Activated CD8-positive, alpha-beta memory T cell treated with anti-CD3 and anti-CD28 coated beads for 4 hours (primary cell): ENCODE measurements at places on chromosomes 7 and 10.

DNA sequence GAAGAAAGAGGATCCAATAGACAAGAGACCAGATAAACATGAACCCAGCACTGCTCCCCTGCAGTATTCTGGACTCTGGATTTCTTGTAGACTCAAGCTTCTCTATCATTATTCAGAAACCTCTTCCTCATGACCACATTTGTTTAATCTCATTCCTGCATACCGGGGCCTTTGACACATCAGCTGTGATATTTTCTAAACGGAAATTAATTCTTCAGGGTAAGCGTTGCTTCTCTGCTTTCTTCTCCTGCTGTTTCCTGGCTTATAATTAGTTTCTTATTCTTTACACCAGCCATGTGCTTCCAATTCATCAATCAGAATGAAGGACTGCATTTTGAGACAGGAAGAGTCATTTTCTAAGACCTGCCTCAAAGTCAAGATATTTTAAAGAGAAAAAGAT, 54.2 kb upstream of the TARP start:
- no peak for DNase-seq

DNA sequence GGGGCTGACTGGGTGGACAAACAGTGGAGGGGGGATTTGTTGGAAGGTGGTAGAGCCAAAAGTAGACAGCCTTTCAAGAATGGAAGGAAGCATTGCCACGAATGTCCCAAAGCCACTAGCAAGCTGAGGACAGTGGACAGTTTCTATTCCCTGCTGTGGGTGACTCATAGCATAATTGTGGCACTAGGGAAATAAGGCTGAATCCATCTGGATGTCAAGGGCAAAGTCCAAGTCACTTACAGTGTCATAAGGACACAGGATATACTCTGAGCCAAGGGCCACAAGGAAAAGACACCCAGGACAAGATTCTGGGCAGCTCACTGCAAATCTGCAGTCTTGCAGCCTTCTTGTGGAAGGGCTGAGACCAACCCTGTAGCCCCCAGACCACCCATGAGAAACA, 79.7 kb downstream of the FRMPD2 start:
- no peak for DNase-seq

GRCh38 chr7:80871228-80871627, 47.6 kb downstream of the SEMA3C start:
- DNase-seq, result no peak

- DNase-seq, result no peak
These were observed 31.3 kb upstream of the RNF32 start for GRCh38 chr7:156609010-156609877.

DNA sequence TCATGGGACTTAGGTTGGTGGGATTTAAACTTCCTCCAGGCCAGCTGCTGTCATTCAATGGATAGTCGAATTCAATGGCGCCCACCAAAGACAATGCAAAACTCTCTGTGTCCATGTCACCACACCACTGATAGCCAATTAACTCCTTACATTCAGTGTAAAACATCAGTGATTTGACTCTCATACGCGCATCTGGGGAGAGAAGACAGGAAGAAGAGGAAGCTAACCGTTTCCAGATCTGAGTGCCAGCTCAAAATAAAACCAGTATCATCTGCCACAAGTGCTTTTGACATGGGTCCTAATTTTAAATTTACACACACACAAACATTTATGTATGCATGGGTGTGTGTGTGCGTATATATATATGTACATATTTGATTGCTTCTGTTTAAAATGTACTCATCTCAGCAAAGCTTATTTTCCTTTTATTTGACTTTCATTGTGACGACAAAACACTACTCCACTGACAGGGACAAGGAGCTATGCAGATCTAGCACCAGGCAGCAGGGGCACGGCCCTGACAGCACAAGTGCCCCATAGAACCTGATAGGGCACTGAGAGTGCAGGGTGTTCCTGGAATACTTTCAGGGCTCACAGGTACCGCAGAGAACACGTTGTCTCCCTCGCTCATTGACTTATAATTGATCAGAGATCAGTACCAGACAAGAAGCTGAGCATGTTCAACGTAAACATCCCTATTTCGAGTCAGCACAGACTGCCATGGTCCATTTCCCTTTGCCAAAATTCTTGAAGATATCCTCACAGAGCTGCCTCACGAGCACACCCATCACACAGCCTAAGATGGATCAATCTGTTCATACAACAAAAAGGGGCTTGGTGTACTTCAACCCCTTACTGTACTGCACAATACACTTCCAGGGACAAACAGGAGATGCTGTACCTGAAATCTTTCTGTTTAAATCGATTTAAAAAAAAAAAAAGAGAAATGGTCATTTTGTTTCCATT, 176.1 kb downstream of the COBL start:
- DNase-seq, result no peak

DNA sequence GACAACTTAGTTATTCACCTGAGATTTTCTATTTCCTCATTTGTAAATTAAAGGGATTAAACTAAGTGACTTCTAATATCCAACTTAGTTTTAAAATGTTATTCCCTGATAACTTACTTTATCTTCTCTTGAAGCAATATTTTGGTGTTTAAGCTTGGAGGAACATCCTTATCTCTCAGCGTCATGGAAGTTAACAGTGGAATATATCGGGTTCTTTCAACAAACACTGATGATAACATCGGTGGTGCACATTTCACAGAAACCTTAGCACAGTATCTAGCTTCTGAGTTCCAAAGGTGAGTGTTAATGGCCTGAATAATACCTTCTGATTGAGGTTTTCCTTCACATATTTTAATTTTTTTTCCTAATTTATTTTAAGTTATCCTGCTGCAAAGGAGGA, 14.1 kb downstream of the HSPA14 start:
- no peak for DNase-seq

DNA sequence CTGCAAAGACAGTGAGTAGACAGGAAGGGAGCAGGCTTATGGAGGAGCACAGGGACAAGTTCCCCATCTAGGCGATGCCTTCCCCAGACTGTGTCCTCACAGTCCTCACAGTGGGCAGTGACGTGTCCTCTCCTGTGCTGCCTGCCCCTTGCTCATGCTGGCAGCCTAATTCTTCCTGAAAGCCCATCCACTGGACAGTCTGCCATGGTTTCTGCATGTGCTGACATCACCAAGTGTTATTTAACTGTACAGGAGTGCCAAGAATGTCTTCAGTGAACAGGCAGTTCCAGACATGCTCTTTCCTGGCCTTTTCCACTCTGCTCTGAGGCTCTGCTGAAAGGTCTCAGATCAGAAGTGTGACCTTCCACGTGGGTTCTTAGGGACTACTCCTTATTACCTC, 54.1 kb downstream of the ZNF248 start:
- no peak for DNase-seq

GRCh38 chr10:57963546-57963945, 304.1 kb downstream of the IPMK start:
- DNase-seq, result no peak

DNA sequence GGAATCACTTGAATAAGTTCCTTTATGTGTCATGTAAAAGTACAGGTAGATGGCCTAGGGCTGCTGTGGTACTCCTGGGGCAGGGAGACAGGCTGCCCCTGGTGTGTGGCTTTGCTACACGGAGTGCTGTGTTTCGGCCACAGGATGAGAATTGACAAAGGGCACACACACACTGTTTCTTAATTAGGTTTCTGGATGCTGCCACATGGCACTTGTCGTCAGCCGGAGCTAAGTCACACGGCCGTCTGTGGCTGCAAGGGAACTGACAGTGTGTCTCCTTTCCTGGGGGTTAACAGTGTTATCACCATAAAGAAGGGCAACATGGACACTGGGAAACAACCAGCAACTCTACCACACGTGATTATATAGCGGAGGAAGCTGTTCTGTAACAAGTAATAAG, 55.7 kb upstream of the CREB5 start:
- DNase-seq, result no peak

GRCh38 chr7:2866601-2867000, 22.5 kb upstream of the GNA12 start:
- no peak for DNase-seq

DNA sequence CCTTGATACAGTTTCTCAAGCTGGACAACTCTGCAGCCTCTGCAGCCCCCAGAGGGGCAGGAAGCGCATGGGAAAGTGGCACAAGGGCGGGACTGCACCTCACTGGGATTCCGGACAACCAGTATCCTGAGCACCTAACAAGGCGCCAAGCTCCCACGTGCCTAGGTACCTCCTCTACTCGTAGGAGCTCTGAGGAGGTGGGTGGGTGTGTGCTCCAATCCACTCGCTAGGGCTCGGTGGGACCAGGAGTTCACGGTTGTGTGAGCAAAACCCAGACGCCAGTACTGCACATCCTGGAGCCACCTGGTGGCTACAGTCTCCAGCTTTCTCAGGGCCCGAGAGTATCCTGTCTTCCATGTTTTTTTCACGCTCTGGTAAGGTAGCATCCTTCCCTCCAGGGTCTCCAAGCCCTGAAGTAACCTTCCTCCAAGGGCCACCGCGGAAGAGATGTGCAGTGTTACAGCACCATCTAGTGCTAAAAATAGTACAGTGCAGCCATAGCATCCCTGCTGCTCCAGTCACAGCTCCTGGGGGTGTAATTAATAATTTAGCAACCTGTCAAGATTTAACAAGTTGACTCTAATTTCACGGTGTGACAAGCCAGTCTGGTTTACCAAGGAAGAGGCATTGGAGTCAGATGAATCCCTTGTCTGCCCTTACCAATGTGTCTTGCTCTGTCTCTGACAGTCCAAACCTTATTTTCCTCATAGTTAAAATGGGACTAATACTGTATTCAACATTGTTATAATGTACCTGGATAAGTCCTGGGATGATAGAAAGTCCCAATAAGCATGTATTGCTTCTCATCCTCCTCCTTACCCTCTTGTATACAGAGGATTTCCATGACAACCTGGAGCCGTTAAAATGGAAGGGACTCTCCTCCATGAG, 70.4 kb downstream of the HERPUD2 start:
- peak; percentile 9 for DNase-seq

- no peak for DNase-seq
These were observed 71.4 kb downstream of the KCNMA1 start for GRCh38 chr10:77566236-77566635.

- DNase-seq, result no peak
These were observed 563.3 kb upstream of the SORCS1 start for GRCh38 chr10:107727767-107728317.

DNA sequence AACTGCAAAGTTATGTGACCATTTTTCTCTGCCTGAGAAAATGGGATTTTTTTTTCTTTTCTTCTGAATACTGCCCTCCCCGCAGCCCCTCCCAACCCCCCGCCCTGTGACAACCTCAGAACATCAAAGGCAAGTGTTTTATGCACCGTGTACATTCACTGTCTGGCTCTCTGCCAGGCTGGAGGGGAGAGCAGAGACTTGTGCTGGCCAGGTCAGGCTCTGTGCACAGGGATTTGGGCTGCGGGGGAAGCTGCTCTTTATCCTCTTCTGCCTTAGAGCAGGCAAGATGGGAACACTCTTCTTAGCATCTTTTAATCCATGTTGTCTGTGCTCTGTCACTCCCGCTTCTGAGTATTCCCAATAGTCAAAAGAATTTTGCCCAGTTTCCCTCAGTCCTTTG, 195.1 kb downstream of the CCSER2 start:
- no peak for DNase-seq

DNA sequence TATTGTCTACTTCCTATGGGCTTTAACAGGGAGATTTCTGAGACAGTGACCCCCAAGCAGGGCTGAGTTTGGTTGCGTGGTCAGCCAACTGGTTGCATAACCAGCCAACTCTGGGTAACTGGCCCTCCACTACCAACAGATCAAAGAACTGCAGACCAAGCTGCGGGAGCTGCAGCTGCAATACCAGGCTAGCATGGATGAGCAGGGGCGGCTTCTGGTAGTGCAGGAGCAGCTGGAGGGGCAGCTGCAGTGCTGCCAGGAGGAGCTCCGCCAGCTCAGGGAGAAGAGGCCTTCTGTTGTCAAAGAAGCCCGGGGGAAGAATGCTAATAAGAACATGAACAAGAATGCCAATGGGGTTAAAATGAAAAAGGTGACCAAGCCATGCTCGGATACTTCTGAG, 15.7 kb upstream of the FLNC start:
- no peak for DNase-seq

DNA sequence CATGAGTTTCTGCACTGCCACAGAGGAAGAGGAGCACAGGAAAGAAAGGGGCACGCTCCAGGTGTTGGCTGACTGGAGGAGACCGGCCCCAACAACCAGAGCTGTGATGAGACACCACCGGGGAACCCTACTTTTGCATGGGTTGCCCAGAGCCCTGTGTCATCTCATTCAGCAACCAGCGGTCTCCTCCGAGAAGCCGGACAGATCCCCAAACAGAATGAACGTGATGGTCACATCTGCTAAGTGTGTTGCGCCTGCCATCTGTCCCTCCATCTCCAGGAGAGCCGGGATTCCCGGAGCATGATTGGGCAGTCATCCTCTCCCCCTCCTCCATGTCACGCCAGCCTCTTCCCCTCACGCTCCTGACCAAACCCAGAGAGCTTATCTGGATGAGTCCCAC, 22.9 kb downstream of the PARP12 start:
- no peak for DNase-seq

DNA sequence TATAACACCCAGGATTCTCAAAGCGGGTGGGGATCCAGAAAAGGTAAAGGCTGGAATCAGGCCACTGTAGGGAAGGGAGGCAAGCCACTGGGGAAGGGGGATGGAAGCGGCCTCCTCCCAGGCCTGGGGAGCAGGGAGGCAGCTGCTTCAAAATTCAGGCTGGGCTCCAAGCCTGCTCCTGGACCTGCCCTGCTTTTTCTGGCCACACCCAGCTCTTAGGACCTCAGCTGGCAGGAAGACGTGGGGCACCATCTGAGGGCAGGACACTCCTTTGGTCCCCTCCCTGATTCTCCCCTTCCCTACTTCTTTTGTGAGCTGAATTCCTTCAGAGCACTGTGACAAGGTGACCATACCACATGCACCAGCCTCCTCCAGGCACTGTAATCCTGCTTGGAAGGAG, 4.6 kb upstream of the LBX1 start:
- DNase-seq, result no peak
